Stimulated activated CD4-positive, alpha-beta T cell treated with anti-CD3 and anti-CD28 coated beads, Interleukin-12 subunit alpha, Interleukin-12 subunit beta, amount 100 ng/mL, for 4 hours (primary cell): ENCODE measurements at places on chromosomes 12 and 14.

GRCh38 chr14:88750945-88751344 lies 41.8 kb downstream of the EML5 start:
- no peak for DNase-seq

GRCh38 chr12:75877763-75878621 lies 153.6 kb downstream of the PHLDA1 start:
- no peak for DNase-seq

GRCh38 chr12:102093319-102093718 lies 26.6 kb downstream of the NUP37 start:
- DNase-seq = no peak

- DNase-seq = no peak
Observed at GRCh38 chr12:1212526-1212925, 221.5 kb downstream of the ERC1 start.

- DNase-seq = no peak
Observed at GRCh38 chr12:40829738-40830144, 137.5 kb downstream of the CNTN1 start.

DNA sequence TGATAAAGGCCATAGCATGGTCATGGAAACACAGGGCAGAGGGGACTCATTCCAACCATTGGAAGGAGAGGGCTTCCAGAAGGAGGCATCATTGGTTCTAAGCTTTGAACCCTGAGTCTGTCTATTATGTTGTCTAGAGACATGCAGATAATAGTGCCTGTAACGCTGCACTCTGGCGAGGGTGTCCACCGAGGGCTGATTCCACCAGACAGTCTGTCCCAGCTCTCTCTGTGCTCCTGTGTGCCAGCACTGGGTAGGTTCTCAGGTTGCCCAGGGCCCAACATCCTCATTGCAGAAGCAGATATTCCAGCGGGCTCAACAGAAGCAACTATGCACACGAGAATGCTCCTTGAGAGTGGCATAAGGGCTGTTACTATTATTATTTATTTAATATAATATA lies 18.7 kb upstream of the CLMN start:
- DNase-seq = no peak

- DNase-seq = no peak
Observed at GRCh38 chr12:53816360-53817020, 64.7 kb upstream of the CISTR start.

DNA sequence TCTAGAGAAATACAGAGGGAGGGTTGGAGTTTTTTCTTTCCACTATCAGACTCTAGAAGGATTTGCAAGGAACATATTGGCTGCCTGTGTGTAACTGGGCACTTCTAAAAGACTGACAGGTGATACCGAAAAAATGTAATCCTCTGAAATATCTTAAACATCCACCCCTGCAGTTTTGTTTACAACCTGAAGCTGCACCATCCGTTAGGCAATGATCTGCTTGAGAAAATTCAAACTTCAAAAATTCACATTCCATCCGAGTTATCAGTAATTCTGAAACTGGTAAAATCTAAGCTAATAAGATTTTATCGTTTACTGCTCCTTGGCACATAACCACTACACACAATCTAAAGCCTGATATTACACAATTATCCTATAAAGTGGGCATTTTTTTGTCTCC lies 528.6 kb downstream of the FUT8 start:
- DNase-seq = no peak

DNA sequence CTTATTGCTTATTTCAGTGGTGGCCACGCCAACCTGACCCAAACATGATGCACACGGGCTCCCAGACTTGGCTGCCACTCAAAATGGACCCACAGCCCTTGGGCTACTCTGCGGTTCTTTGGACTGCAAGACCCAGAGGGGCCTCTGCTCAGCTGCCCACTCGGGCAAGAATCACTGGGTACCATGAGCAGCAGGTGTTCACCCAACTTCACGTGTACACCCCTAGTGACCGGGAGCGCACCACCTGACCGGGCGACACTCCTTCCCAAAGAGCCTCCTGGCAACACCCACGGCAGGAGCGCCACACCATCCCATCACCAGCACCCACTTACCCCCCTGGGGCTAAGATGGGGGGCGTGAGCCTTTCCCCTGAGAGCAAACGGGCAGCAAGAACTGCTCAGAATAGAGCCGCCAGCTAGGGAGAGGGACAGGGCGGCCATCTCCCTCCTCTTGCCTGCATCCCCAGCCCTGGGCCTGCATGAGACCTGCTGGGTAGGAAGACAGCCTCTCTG lies 32.0 kb downstream of the CCNK start:
- DNase-seq = no peak

DNA sequence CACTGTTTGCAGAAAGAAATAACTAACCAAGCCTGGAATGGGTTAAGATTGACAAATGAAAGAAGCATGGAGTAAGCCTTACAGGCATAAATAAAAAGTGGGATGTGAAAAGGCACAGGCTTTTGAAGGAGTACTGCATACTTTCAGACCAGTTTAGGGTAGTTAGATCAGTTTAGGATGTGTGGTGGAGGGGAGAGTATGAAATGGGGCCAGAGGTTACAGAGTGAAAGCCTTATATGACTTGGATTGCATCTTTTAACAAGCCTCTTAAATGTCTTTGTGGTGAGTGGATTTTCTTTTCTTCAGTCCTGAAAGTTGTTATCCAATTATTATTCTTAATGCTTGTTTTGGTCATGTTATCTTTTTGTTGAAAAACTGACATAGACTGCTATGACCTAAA lies 52.2 kb upstream of the TRHDE start:
- no peak for DNase-seq

- no peak for DNase-seq
Observed at GRCh38 chr12:57539134-57539768, 7.7 kb downstream of the DCTN2 start.

DNA sequence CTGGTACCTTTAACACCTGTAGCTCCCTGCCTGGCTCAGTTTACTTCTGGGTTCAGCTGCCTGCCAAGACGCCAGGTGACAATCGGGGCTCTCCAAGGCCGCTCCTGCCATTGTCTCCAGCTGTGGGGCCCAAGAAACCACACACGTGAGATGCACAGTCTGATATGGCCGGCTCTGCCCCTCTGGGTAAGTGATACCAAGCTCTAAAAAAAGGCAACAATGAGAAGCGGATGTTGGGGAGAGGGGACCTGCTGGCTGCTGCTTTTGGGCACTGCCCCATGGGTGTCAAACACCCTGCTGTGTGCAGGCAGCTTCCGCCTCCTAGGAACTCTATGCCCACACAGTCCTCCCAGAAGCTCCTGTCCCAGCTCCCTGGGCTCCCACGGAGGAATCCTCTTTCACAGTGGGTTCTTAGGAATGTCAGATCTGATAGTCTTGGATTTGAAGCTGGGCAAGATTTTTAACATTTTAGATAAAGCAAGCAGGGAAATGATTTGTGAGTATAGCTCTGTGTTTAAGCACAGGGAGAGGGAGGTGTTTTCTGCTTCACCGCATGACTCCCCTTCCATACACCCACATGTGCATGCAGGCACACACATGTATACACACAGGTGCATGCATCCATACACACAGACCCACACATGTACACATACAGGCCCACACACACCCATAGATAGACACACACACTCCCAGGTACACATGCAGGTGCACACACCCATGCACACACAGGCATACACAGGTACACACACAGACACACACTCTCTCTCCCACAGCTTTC lies 1135.8 kb downstream of the BCL11B start:
- DNase-seq = no peak

DNA sequence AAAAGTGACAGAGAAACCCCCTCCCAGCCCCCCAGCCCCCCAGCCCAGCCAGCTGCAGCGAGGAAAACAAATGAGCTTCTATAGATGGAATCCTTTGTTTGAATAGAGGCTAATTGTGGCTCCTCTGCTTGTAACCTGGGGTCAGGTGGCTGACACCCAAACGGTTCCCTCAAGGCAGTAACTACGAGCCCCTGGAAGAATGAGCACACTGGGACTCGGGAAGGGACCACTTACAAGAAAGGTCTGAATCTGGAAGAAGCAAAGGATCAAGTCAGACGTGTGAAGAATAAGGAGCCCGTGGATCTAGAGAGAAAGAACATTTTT lies 108.7 kb upstream of the FUT8 start:
- DNase-seq = no peak

GRCh38 chr14:36217027-36217426 lies 40.5 kb upstream of the PTCSC3 start:
- no peak for DNase-seq

DNA sequence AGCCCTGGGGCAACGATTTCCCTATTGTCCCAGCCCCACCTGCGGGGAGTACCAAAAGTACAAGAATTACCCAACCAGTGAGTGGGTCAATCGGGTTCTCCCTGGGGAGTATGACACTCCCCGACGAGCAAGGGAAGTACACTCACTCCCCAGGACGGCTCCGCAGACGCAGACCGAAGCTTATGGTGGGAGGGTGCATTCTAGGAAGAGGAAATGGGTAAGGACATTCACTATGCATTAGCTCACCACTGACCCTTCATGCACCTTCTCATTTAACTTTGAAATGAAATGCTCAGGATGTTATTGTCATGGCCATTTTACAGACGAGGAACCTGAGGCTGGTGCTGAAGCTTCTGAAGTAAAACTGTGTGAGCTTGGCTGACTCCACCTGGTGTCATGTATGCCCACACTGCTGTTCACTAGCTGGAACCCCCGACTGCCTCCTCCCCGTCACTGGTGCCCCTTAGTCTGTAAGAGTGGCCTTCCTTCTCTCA lies 45.8 kb upstream of the TMED10 start:
- no peak for DNase-seq

GRCh38 chr12:32253154-32253790 lies 146.1 kb upstream of the FGD4 start:
- DNase-seq = no peak

- DNase-seq = no peak
Observed at GRCh38 chr14:70754991-70755390, 54.3 kb downstream of the MAP3K9 start.

DNA sequence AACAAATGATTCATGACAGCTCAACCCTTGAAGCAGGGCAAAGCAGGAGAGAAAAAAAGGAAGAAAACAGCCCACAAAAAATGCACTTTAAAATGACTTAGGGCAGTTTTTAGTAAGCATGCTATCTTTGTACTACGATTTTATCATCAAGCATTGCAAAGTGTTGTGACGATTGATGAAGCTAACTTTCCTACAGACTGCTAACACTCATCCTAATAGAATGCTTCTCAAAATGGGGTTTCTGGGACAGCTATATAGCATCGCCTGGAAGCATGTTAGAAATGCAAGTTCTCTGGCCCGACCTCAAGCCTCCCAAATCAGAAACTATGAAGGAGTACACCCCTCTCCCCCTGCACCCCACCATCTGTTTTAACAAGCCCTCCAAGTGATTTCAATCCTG lies 256.4 kb downstream of the SSPN start:
- DNase-seq = no peak

DNA sequence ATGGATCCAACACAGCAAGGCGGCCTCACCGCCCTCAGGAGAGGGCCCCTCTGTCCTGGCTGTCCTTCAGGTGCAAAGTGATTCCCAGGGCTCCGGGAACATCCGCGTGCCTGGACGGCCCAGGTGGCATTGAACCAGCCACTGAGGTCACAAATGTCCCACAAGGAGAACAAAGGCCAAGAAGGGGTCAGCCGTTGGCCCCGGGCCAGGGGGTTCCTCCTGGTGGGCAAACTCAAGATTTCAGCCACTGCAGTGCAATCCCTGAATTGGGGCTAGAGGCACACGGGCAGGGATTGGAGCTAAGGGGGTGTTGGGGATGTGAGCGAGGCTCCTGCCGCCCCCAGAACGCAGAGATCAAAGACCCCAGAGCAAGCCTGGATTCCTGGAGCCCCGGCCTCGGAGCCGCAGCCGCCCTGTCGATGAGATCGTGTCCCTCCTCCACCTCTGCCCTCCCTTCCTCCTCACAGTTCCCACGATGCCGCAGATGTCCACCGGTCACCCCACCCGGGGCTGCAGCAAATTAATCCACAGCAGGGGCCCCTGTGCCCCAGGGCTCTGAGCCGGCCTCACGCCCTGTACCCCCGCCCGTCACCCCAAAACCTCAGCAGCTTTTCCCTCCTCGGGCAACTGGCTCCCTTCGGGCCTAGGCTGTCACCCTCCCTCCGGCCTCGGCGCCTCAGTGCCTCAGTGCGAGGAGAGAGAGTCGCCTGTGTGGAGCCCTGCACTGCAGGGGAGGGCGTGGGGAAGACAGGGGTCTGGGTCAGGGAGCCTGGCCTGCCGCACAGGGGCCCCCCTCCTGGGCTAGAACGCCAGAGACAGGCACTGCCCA lies 56.7 kb upstream of the GALNT9 start:
- no peak for DNase-seq

DNA sequence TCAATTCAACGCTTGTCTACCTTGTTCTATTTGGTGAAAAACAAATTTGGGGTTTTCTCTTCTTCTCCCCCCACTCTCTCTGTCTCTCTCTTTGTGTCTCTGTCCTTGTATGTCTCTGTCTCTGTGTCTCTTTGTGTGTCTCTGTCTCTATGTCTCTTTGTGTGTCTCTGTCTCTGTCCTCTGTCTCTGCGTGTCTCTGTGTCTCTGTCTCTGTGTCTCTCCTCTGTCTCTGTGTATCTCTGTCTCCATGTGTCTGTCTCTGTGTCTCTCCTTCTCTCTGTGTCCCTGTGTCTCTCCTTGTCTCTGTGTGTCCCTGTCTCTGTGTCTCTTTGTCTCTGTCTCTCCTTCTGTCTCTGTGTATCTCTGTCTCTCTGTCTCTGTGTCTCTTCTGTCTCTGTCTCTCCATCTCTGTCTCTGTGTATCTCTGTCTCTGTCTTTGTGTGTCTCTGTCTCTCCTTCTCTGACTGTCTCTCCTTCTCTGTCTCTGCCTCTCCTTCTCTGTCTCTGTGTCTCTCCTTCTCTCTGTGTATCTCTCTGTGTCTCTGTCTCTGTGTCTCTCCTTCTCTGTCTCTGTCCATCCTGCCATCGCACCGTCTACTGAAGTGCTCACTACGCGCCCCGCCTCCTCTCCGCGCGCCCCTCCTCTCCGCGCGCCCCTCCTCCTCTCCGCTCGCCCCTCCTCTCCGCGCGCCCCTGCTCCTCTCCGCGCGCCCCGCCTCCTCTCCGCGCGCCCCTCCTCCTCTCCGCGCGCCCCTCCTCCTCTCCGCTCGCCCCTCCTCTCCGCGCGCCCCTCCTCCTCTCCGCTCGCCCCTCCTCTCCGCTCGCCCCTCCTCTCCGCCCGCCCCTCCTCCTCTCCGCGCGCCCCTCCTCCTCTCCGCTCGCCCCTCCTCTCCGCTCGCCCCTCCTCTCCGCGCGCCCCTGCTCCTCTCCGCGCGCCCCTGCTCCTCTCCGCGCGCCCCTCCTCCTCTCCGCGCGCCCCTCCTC lies 12.8 kb downstream of the LRCOL1 start:
- DNase-seq = no peak

GRCh38 chr12:1695886-1696670 lies 5.2 kb downstream of the ADIPOR2 start:
- DNase-seq = no peak

- no peak for DNase-seq
Observed at GRCh38 chr12:65459545-65459944, 181.1 kb downstream of the MSRB3 start.
